ENCODE measurements at places on chromosomes 5 and 9.
A peak's percentile ranks its signal among the peaks of the same experiment; 100 is the strongest.

GRCh38 chr5:5291357-5291756, 131.1 kb upstream of the ICE1 start:
- DNase-seq = no peak

DNA sequence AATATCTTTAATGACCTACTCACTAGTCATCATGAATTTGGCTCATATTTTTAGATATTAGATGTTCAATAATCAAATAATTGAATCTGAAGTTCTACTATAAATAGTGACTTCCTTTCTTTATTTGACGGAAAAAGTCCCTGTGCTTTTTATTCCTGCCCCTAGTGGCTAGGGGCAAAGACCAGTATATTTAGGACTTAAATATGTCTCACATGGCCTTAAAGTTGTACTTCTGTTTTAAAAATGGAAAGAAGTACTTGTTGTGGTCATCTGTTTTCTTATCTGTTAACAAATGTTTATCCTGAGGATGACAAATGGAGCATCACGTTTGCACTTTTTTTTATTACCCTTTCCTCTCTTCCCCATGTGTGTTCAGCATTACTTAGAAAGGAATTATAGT, 89.2 kb upstream of the GRHPR start:
- no peak for DNase-seq

GRCh38 chr5:125276096-125276495, 529.7 kb upstream of the ZNF608 start:
- no peak for DNase-seq

GRCh38 chr5:13976223-13976622, 31.7 kb upstream of the DNAH5 start:
- no peak for DNase-seq

DNA sequence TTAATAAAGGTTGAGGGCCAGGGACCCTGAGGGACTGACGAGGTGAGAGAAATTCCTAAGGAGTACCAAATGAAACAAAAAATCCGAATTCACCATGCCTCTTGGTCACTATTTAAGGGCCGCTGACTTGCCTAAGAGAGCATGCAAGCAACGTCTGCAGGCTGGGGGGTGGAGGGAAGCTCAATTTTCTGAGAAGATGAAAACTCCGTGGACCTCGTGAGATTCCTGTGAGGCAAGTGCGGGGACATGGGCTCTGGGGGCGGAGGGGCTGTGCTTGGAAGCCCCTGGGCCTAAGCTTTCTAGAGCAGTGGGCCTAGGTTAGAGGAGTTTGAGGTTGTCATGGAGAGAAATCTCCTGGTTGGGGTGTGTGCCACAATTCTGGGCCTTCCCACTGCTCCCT, 27.5 kb downstream of the NTRK2 start:
- DNase-seq = no peak

DNA sequence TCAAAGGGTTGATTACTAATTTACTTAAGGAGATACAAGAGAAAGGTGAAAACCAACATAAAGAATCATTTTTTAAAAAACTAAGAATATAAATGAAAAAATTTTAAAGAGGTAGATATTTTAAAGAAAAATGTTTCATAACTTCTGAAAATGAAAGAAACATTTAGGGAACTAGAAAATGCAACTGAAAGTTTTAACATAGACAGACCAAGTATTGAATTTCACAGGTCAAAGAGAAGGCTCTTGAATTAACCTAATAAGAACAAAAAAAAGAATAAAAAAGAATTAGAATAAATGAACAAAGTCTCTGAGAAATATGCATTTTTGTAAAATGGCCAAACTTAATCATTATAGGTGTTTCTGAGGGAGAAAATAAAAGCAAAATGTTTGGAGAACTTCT, 16.1 kb upstream of the FAM174A start:
- DNase-seq = no peak

DNA sequence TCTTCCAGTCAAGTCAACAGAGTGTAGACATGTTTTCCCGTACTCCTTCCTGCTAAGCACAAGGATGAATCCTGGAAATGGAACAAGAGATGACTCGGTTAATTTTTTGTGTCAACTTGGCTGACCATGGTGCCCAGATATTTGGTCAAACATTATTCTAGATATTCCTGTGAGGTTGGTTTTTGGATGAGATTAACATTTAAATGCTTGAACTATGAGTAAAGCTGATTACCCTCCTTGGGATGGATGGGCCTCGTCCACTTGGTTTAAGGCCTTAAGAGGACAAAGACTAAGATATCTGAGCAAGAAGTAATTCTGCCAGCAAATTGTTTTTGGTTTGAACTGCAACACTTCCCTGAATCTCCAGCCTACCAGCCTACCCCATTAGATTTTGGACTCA, 338.1 kb upstream of the MSX2 start:
- DNase-seq = no peak

GRCh38 chr9:96721731-96722429, 56.0 kb downstream of the ZNF510 start:
- DNase-seq = no peak

- no peak for DNase-seq
Measured at GRCh38 chr9:124621371-124622328, 114.5 kb upstream of the NR5A1 start.

- no peak for DNase-seq
Measured at GRCh38 chr5:15902066-15902465, 277.5 kb downstream of the MARCHF11 start.

- DNase-seq = no peak
Measured at GRCh38 chr5:66513130-66513529, 83.1 kb upstream of the MAST4 start.

DNA sequence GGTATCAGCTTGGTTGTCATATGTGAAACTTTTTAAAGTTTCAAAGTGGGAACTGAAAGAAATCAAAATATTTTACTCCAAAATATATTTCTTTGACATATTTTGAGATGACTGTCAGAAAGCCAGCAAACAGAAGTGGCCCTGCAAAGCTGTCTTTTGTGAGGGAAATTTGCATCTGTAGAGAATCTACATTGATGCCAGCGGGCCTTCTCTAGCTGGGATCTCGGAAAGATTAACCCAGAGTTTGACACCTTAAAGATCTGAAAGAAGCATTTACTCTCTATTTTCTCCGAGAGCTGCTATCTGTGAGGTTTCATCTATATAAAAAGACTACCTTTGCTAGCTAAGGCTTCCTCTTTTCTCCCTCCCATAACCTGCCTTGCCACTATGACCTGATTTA, 303.6 kb downstream of the FBXL17 start:
- no peak for DNase-seq

DNA sequence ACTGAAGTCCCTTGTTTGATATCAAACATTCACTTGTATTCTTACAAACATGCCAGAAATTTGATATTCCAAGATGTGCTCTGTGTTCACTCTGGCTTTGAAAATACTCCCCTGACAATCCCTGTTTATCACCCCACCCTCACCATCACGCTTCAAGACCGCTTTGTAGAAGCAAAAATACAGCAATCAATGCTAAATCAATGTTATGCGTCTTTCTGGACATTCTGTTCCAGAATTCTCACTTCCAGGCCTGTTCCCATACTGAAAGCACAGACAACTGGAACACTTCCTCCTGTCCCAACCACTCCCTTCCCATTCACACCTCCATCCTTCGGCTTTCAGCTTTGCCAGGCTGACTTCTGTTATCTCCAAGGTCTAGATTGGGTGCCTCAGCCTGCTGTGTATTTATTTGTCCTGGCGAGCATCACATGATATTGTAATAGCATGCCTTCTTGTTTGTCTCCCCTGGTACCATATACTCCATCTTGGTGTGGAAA, 72.8 kb downstream of the SNCAIP start:
- no peak for DNase-seq

- DNase-seq = no peak
Measured at GRCh38 chr5:58849921-58850667, 267.2 kb downstream of the RAB3C start.

GRCh38 chr9:95023217-95024003, 294.1 kb downstream of the FANCC start:
- DNase-seq = peak; percentile 49

- DNase-seq = no peak
Measured at GRCh38 chr5:10756549-10756948, 4.5 kb downstream of the DAP start.

GRCh38 chr5:169416583-169417196, 115.8 kb upstream of the SLIT3 start:
- no peak for DNase-seq
